ENCODE measurements at places on chromosomes 5 and 9.

DNA sequence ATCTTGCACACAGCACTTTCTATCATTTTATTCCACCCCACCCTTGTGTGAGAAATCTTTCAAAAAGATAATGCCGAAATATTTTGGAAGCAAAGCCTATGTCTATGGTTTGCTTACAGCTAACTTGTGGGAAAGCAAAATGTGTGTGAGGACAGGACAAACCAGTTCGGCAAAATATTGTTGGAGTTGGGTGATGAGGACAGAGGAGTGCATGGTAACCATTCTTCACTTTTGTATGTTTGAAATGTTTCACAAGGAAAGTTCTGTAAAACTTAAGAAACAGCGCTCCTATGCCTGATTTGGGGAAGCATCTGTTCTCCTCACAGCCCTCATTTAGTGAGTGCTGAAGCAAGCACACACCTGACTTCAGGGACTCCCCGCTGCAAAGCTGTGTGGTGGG is 62.0 kb upstream of the RNF130 start:
- no peak for DNase-seq

- no peak for DNase-seq
Observed at GRCh38 chr9:91421128-91421765, 2.4 kb downstream of the NFIL3 start.

DNA sequence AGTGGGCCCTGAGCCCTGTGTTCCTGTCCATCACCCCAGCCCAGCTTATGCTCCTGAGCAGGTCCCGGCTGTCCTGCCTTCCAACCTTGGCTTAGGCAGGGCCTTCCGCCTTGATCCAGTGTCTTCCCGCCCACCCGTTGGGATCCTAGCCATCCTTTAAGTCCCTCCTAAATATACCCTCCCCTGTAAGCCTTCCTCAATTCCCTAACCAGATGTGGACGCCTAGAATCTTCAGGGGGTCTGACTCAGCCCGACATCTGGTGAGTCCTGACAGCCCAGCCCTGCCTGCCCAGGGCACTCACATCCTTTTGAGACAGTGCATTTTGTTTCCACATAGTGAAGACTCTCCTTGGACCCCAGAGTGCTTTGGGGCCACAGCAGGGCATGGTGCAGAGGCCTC is 23.7 kb downstream of the SLC6A7 start:
- DNase-seq: no peak

DNA sequence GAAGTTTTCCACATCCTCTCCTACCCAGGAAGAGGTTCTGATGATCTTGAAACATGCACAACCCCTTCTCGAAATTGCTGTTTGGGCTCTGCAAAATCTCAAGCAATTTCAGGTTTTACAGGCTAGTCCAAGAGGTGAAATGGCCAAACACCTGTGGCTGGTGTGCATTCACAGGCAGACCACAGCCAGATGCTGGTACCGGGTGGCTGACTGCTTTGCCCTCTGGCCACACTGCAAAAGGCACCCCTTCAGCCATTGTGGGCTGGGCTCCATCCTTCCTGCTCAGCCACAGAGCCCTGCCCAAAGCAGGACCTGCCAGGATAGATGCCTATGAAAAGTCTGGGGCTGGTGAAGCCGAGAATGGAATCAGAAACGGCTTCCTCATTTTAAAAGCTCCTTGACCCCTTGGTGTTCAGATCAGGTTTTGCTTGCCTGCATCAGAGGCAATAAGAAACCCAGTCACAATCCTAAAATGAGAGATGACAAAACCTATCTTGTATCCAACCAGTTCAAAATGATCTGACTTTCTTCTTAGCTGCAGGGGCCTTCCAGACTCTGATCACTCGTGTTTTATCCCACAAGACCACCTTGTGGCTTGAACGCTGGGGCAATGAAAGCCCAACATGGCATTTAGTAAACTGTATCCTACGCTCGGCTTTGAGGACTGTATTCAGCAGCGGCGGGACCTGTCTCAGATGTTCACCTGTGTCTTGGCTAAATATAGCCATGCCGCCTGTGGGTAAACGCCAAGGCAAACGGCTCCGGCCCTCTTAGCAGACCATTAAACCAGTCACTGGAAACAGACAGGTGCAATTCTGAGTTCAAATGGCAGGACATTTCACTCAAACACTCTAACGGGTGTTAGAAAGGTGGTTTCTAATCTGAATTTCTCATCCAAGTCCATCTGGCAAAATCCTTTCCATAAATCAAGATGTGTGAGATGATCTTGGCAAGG is 49.6 kb downstream of the EPB41L4B start:
- no peak for DNase-seq

- DNase-seq: no peak
Observed at GRCh38 chr5:168086104-168086610, 205.3 kb upstream of the WWC1 start.

DNA sequence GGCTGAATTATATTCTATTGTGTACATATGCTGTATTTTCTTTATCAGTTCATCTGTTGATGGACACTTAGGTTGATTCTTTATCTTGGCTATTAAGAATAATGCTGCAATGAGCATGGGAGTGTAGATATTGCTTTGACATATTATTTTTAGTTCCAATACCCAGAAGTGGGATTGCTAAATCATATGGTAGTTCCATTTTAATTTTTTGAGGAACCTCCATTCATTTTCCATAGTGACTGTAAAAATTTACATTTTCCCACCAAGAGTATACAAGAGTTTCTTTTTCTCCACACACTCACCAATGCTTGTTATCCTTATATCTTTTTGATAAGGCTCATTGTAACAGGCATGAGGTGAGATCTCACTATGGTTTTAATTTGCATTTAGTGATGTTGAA is 19.4 kb downstream of the JAK2 start:
- DNase-seq: no peak

- DNase-seq: no peak
Observed at GRCh38 chr9:131382850-131383729, 10.8 kb upstream of the PRRC2B start.

DNA sequence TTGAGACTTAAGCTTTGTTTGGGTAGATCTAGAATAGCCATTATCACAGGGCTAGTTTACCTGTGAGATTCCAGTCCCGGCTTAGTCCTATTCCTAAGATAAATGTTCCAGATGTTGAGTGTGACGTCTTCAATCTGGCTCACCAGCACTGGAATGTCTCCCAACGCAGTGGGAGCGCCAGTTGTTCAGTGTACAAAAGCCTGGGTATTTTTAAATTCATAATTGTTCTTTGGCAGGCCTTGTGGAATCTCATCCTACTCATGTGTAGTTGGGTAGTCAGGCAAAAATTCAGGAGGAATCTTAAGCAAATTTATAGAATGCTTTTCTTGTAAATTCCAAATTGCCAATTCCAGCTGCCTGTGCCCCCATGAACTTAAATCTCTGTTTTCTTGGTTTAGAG is 272.6 kb upstream of the KCNN2 start:
- no peak for DNase-seq

DNA sequence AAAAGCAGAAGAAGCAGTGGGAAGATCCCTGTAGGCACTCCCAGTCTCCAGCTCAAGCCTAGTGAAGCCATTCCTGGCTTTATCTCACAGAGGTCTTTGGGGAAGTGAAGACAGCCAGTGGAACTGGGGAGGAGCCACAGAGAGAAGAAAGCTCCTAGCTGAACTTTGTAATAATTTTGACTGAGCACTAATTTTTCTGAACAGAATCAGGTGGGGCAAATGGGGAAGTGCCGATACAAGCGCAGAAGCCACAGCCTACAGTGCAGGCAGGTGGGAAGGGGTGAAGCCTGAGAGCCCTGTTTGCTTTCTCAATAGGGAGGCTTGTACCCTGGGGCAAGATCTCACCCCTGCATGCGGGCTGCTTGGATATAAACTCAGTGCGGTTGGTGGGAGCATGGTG is 48.4 kb upstream of the SNAPC3 start:
- DNase-seq: no peak

DNA sequence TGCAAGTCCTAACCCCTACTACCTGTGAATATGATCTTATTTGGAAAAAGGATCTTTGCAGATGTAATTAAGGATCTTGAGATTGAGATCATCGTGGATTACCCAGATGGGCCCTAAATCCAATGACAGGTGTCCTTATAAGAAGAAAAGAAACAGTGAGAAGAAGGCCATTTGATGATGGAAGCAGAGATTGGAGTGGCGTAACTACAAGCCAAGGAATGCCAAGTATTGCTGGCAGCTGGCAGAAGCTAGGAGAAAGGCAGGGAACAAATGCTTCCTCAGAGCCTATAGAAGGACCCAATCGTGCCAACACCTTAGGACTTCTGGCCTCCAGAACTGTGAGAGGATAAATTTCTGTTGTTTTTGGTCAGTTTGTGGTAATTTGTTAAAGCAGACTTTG is 70.1 kb upstream of the PALM2AKAP2 start:
- no peak for DNase-seq

- DNase-seq: no peak
Observed at GRCh38 chr5:169545762-169546161, 37.8 kb upstream of the SPDL1 start.

- no peak for DNase-seq
Observed at GRCh38 chr5:142805339-142805738, 35.2 kb downstream of the ARHGAP26 start.

DNA sequence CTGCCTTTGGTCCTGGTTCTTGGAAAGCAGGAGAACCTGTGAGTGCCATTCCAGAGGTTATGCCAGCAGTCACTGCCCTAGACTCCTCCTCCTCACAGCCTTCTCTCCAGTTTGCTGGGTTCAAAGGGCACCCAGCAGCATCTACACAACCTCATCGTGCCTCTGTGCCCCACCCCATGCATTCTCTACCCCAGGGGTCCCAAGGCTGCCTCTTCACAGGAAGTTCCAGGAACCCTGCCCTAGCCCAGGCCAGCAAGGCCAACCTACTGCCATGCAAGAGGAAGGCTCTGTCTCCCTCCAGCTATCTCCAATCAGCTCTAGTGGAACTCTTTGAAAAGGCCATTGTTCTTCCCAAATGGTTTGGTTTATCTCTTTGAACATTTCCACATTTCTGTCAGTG is 21.2 kb downstream of the ENC1 start:
- no peak for DNase-seq

DNA sequence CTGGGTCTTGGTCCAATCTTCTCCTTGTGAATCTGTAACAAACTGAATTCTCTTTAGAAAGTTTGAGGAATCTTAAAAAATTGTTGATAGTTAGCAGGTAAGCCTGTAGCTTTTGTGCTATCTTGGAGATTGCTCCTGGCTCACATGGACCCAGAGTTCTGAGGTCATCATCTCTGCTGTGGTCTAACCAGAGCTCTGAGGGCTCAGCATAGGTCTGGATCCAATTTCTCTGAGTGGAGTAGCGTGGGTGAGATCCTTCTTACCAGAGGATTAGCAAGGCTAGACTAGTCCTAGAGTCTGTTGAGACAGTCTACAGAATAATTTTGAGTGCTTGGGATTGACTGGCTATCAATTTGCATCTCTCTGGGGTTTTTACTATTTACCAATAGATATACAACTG is 60.5 kb upstream of the IL6ST start:
- no peak for DNase-seq

DNA sequence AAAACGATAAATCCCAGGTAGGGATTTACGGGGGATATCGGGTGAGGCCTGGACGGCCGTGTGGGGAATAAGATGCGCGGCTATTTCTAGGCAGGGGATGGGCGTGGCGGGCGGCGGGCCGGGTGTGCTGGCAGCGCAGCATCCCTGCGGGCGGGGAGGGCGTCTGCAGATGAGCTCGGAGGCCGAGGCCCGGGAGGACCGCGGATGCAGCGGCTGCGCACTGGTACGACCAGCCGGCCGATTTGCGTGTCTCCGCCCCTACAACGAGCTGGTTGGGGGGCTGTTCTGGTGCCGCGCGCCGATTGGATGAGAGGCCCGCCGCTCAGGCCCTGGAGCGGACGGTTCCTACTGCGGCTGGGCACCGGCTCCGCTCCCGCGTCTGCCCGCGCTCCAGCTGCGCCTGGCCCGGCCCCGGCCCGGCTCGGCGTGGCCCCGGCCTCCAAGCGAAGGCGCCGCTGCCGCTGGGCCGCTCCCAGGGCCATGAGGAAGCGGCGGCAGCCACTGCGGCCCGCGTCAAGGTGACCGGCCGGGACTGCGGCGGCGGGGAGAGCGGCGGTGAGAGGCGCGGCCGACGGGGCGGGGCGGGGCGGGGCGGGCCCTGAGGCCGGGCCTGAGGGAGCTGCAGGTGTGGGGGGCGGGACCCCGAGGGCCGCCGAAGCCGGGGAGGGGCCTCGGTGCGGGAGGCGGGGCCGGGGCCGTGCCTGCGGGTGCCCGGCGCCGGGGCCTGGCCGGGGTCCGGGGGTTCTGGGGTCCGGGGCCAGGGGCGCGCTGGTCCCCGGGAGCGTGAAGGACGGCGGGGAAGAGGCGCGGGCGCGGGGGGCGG is at the start of gene RALGPS1:
RALGPS1 (plus strand) TSS at position 325 of the 823 bp plus-strand sequence. CDS start 47,508 bp downstream, outside the sequence.
- DNase-seq: peak; percentile 90

DNA sequence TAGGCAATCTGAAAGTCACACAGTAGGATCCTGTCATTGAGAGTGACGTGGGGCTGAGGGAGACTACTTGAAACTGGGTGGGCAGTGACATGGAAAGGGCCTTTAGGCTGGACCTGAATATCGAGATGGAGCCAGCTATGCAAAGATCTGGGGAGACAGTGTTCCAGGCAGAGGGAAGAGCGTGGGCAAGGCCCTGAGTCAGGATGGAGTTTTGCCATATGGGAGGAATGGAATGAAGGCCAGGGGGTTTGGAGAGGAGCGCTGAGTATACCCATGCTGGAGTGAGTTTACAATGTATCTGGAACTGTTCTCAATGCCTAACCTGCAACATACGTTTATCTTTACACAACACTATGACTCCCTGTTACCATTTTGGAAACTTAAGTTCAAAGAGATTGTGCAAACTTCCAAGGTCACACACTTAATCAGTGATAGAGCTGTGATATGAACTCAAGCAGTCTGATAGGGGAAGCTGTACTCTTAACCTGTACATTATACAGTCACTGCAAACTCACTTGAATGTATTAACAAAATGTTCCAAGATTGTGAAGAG is 33.5 kb downstream of the INSYN2B start:
- no peak for DNase-seq

DNA sequence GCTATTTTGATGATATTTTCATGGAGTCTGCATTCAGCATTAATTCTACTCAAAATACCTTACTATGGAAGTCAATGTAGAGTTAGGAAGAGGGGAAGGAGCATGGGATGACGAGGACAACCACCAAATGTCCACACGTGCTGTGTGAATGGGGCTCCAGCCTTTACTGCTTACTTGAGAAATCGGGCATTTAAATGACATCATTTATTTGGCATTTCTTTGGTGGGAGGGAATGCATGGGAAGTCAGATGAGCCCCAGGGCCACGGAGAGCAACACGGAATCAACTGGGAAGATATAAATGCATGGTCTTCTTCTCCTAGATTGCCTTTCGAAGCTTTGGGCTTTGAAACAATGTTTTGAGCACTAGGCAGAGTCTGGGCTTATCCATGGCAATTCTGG is 458.5 kb upstream of the KLF4 start:
- DNase-seq: no peak
